IMR-90 (cell line): ENCODE measurements at places on chromosomes 12 and 14. TPM values are rescaled to one million over a fixed set of nuclear protein-coding genes. Genes with fewer than 3 reads are reported as not detected.

DNA sequence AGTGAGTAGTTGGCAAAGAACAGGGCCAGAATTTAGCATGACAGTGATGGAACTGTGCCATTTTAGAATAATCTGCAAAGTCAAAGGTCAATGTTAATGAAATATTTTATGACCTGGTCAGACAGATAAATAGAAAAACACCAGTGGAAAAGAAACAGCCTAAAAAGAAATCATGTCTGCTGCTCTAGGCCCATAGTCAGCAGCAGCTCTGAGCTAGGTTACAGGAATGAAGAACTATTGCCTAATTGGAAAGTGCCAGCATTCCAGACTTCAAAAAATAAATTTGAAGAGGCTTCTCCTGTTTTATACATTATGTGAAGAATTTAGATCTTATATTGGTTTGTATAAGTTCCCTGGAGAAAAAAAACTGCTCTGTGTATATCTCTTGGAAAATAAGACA, 9.8 kb downstream of the NPC2 start:
- H3K36me3 ChIP-seq, result peaks cover 16% of the 10 kb centered on the region
- H3K4me3 ChIP-seq, result no peak overlapping the region
- H3K27me3 ChIP-seq, result no peaks in the 10 kb centered on the region
- H3K4me1 ChIP-seq, result peaks cover 6% of the 10 kb centered on the region

- H3K36me3 ChIP-seq, result no peaks in the 10 kb centered on the region
- no peak overlapping the region for H3K27ac ChIP-seq
- H3K4me3 ChIP-seq, result no peak overlapping the region
These were observed 69.4 kb downstream of the ACSM4 start for GRCh38 chr12:7373226-7373625.

- H3K27me3 ChIP-seq, result peaks cover 4% of the 10 kb centered on the region; the same call in 1 of the 2 replicates
- DNase-seq, result no peak
- H3K4me3 ChIP-seq, result no peak overlapping the region
- H3K36me3 ChIP-seq, result no peaks in the 10 kb centered on the region
- no peaks in the 10 kb centered on the region for H3K4me1 ChIP-seq
- no peak overlapping the region for H3K27ac ChIP-seq
These were observed 24.6 kb upstream of the SERPINA1 start for GRCh38 chr14:94412671-94413638.

GRCh38 chr12:124774462-124775167, 89.0 kb downstream of the SCARB1 start:
- peak overlapping the region; percentile 28; the same call in 1 of the 2 replicates for H3K4me3 ChIP-seq
- H3K27ac ChIP-seq, result peak overlapping the region; percentile 23; the same call in 1 of the 2 replicates
- H3K27me3 ChIP-seq, result no peaks in the 10 kb centered on the region

- H3K4me1 ChIP-seq, result peaks cover 9% of the 10 kb centered on the region
- no peak overlapping the region for H3K4me3 ChIP-seq
- no peaks in the 10 kb centered on the region for H3K27me3 ChIP-seq
- no peak overlapping the region for H3K27ac ChIP-seq
- H3K36me3 ChIP-seq, result no peaks in the 10 kb centered on the region; the same call in 1 of the 2 replicates
- DNase-seq, result no peak
These were observed 176.6 kb downstream of the TTC7B start for GRCh38 chr14:90639641-90640040.

DNA sequence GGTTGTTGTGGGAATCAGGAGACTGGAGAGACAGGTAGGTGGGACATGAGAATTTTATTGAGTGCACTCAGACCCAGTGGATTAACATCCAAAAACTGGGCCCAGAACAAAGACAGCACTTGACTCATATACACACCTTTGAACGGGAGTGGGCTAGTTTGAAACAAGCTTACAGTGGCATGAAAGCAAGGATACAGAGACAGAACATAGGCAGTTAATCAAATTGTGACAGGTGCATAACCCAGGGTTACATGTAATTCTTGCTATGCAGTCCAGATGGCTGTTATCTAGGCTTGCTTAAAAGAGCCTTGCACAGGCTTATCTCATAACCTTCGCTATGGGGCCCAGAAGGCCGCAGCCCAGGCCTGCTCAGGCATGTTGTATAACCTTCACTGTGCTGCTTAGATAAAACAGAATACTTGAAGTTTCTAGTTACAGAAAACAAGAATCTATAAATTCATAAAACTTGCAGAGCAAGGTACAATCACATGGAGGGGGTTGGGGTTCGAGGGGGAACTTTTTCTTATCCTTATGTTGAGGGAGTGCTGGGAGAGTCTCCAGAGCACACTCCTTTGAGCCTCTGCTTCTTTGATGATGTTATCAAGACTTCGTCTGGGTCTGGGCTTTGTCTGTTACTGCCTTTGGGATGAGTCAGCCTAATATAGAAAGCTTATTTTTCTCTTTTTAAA, 81.7 kb downstream of the TNFAIP2 start:
- H3K27ac ChIP-seq, result no peak overlapping the region
- DNase-seq, result peak; percentile 28
- H3K4me1 ChIP-seq, result peaks cover 7% of the 10 kb centered on the region; the same call in 1 of the 2 replicates
- H3K36me3 ChIP-seq, result no peaks in the 10 kb centered on the region
- H3K4me3 ChIP-seq, result no peak overlapping the region

DNA sequence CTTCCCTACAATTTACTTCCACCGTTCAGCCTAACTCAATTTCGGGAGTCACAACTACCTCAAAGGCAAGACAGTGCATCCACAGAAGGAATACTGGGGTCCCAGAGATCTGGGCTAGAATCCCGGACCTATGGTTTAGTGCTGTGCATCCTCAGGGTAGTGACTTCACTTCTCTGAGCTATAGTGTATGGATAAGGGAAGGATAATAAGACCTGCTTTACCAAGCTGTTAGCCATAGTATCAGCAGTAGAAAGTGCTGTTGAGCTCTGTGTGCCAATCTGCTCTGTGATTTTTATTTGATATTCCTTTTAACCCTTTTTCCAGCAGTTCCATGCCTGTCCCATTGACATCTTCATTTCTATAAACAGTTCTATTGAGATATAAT, 1044.3 kb downstream of the BCL11B start:
- H3K36me3 ChIP-seq, result no peaks in the 10 kb centered on the region
- H3K27me3 ChIP-seq, result no peaks in the 10 kb centered on the region
- DNase-seq, result no peak
- H3K4me1 ChIP-seq, result no peaks in the 10 kb centered on the region
- no peak overlapping the region for H3K4me3 ChIP-seq

DNA sequence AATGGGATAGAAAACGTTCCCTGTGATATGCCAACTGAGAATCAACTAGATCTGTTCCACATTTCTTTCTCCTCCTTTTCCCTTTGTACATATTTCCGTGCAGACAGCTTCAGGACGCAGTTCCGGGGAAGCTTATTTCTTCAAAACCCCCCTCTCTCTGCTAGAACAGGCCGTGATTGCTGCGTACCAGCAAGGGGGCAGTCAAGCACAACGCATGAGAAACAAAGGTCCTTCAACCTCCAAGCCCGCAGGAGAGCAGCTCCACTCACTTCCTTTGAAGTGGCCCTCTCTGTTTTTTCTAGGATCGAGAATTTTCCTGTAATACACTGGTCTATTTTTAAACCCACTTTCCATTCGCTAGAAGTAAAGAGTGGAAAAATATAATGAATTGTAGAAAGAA, 80.8 kb downstream of the ZNF664 start:
- H3K27ac ChIP-seq, result no peak overlapping the region
- peaks cover 6% of the 10 kb centered on the region for H3K27me3 ChIP-seq
- H3K4me1 ChIP-seq, result no peaks in the 10 kb centered on the region
- H3K36me3 ChIP-seq, result no peaks in the 10 kb centered on the region
- no peak overlapping the region for H3K4me3 ChIP-seq
- peak; percentile 48 for DNase-seq

- H3K36me3 ChIP-seq, result no peaks in the 10 kb centered on the region
- H3K4me3 ChIP-seq, result no peak overlapping the region
- DNase-seq, result no peak
- H3K27ac ChIP-seq, result no peak overlapping the region
- H3K4me1 ChIP-seq, result no peaks in the 10 kb centered on the region
- peaks cover 54% of the 10 kb centered on the region for H3K27me3 ChIP-seq
These were observed 8.5 kb upstream of the PLEKHH1 start for GRCh38 chr14:67524634-67524963.

DNA sequence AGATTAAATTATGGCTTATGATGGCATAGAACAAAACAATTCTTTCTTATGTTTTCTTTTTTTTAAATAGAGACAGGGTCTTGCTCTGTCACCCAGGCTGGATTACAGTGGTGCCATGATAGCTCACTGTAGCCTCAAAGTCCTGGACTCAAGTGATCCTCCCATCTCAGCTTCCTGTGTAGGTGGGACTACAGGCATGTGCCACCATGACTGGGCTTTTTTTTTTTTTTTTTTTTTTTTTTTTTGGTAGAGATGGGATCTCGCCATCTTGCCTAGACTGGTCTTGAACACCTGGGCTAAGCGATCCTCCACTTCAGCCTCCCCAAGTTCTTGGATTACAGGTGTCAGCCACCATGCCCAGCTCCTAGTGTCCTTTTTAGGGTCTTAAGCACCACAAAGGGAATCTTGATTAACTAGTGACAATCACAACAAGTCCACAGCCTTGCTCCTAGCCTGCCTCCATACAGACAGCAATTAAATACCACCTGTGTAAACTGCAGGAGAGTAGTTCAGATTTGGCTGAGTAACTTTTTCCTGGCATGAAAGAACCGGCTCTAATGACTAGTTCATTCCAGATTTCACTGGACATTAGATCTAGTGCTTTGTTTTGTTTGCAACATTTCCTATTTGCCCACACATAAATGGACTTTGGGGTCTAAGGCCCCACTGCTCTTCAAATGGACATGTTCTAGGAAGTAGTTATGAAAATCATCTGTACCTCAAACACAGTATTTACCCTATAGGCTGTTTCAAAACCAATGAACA, 61.6 kb downstream of the SH2B3 start:
- H3K4me3 ChIP-seq, result no peak overlapping the region
- H3K4me1 ChIP-seq, result peaks cover 16% of the 10 kb centered on the region
- peak; percentile 65 for DNase-seq
- peak overlapping the region; percentile 86; the same call in 1 of the 2 replicates for H3K27ac ChIP-seq

GRCh38 chr12:79563021-79563740, 127.6 kb downstream of the PAWR start:
- H3K27me3 ChIP-seq, result no peaks in the 10 kb centered on the region
- DNase-seq, result no peak
- peaks cover 1% of the 10 kb centered on the region; the same call in 1 of the 2 replicates for H3K36me3 ChIP-seq
- no peak overlapping the region for H3K27ac ChIP-seq

GRCh38 chr12:32273063-32273522, 126.3 kb upstream of the FGD4 start:
- H3K4me1 ChIP-seq, result peaks cover 14% of the 10 kb centered on the region
- DNase-seq, result peak; percentile 90
- H3K27ac ChIP-seq, result no peak overlapping the region
- H3K4me3 ChIP-seq, result no peak overlapping the region
- no peaks in the 10 kb centered on the region for H3K27me3 ChIP-seq
- no peaks in the 10 kb centered on the region for H3K36me3 ChIP-seq

GRCh38 chr14:49636866-49637265, 1.8 kb upstream of the DNAAF2 start:
- DNase-seq, result no peak
- peaks cover 8% of the 10 kb centered on the region; the same call in 1 of the 2 replicates for H3K36me3 ChIP-seq
- no peak overlapping the region for H3K27ac ChIP-seq
- H3K4me3 ChIP-seq, result no peak overlapping the region

- no peaks in the 10 kb centered on the region for H3K27me3 ChIP-seq
- no peaks in the 10 kb centered on the region for H3K4me1 ChIP-seq
- H3K4me3 ChIP-seq, result no peak overlapping the region
- peaks cover 51% of the 10 kb centered on the region for H3K36me3 ChIP-seq
- no peak overlapping the region for H3K27ac ChIP-seq
These were observed 72.9 kb downstream of the TRAFD1 start for GRCh38 chr12:112198120-112198733.

DNA sequence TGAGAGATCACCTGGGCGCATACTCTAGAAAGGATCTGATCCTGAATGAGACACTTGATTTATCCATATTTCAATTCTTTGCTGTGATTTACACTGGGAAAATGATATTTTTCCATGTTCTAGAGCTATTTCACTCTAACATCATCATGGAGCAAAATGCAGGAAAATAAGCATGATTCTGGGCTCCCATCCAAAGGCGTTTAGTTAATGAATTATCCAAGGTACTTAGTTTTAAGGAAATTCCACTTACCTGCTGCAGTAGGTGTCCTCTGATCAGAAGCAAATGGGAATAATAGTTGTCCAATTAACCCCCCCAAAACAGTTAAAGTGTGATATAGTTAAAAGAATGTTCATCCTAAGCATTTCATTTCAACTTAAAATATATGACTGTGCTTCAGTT, 204.5 kb upstream of the PRKD1 start:
- H3K27ac ChIP-seq, result no peak overlapping the region
- no peak overlapping the region for H3K4me3 ChIP-seq
- H3K27me3 ChIP-seq, result no peaks in the 10 kb centered on the region
- H3K4me1 ChIP-seq, result no peaks in the 10 kb centered on the region

- no peak overlapping the region for H3K27ac ChIP-seq
- no peak overlapping the region for H3K4me3 ChIP-seq
- no peaks in the 10 kb centered on the region for H3K36me3 ChIP-seq
- no peaks in the 10 kb centered on the region for H3K4me1 ChIP-seq
These were observed 31.1 kb upstream of the DHRS7 start for GRCh38 chr14:60196291-60196690.

GRCh38 chr12:131133015-131133905, 179.6 kb downstream of the ADGRD1 start:
- H3K4me3 ChIP-seq, result no peak overlapping the region
- no peaks in the 10 kb centered on the region for H3K36me3 ChIP-seq

DNA sequence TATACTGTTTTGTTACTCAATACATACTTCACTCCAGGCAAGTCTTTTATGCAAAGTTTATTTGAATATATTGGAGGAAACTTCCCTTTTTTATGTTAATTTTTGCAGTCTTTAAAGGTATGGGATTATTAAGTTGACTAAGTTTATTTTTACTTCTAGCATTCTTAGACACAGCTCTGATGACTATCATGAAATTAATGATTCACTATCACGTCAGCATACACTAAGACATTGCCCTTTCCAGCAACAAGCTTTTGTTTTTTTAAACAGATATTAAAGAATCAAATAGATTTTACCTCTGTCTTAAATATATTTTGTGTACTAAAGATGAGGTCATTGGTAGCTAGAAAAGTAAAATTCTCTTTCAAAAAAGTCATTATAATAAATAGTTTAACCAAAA, 52.1 kb downstream of the DERA start:
- no peak overlapping the region for H3K4me3 ChIP-seq
- H3K36me3 ChIP-seq, result peaks cover 12% of the 10 kb centered on the region
- no peak overlapping the region for H3K27ac ChIP-seq
- DNase-seq, result peak; percentile 83

GRCh38 chr14:64060648-64061096, 207.9 kb downstream of the SYNE2 start:
- H3K4me3 ChIP-seq, result no peak overlapping the region
- no peaks in the 10 kb centered on the region for H3K36me3 ChIP-seq
- no peak for DNase-seq
- no peaks in the 10 kb centered on the region for H3K27me3 ChIP-seq

ANKS1B gene
- 0.18 and 0.56 TPM in 2 replicates for total RNA-seq

YLPM1 gene
- 8.2 and 16.4 TPM in 2 replicates for total RNA-seq

PZP gene
- total RNA-seq, result not detected in 2 replicates

SPX gene
- total RNA-seq, result under 0.01 and 0.28 TPM in 2 replicates

GALNT16 gene
- total RNA-seq, result 0.28 and 0.36 TPM in 2 replicates

KLHL33 gene
- total RNA-seq, result under 0.01 TPM in 2 replicates

IL26 gene
- total RNA-seq, result not detected in 2 replicates

TMEM132D gene
- total RNA-seq, result not detected in 2 replicates

TSHR gene
- total RNA-seq, result not detected in 2 replicates

CIROP gene
- 0.28 and 0.36 TPM in 2 replicates for total RNA-seq
